ENCODE measurements at places on chromosomes 11 and 22.

- no peak for DNase-seq
These were observed 20.8 kb downstream of the KRTAP5-6 start for GRCh38 chr11:1717745-1718144.

GRCh38 chr11:10164621-10165020 is 129.4 kb downstream of the SBF2 start:
- no peak for DNase-seq

DNA sequence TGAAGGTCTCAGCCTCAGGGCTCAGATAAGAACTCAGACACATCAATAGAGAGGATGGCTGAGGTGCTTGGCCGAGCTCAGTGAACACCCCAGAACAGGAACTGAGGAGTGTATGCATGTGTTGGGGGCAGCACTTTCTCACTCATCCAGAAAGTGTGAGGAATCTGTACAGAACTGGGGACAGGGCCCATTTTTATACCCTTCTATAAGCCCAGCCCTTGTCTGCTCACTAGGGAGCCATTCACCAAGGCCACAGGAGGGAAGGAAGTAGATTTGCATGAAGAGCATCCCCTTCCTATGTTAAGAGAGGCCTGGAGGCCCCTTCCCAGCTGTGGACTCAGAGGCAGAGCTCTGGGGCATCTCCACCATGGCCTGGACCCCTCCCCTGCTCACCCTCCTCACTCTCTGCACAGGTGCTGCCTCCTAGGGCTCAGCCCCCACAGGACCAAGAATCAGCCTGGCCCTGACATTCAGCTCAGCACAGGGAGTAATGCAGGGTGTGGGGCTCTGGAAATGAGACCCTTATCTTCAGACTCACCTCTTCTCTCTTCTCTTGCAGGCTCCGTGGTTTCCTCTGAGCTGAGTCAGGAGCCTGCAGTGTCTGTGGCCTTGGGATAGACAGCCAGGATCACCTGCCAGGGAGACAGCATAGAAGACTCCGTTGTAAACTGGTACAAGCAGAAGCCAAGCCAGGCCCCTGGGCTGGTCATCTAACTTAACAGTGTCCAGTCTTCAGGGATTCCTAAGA is 39.9 kb upstream of the GGTLC2 start:
- DNase-seq, result no peak

GRCh38 chr11:94740083-94741021 is 27.8 kb upstream of the AMOTL1 start:
- DNase-seq, result peak; percentile 5
